Right cardiac atrium (tissue), 5 donors: ENCODE measurements at places on chromosomes 6 and 20. TPM values are rescaled to one million over a fixed set of nuclear protein-coding genes. Genes with fewer than 3 reads are reported as not detected.

Gene PHACTR3
- polyA plus RNA-seq = 14.5 TPM

Gene MYB
- not detected for polyA plus RNA-seq

Gene GPR31
- not detected for polyA plus RNA-seq

Gene FAM209A
- not detected for polyA plus RNA-seq

Gene TREM1
- 1.1 TPM for polyA plus RNA-seq

Gene CLIC5
- 60.5 TPM for polyA plus RNA-seq

Gene CST4
- polyA plus RNA-seq = not detected

Gene ACSS2
- polyA plus RNA-seq = 74.6 TPM
